ENCODE measurements at places on chromosomes 16 and 17. TPM values are rescaled to one million over a fixed set of nuclear protein-coding genes. Genes with fewer than 3 reads are reported as not detected.

GRCh38 chr17:39699818-39700147 is at the start of gene ERBB2:
TSS of gene ERBB2 (plus strand) at chr17:39700064. CDS start at chr17:39700239, 175 bp downstream.
- DNase-seq, result peak; percentile 89

GRCh38 chr17:17815062-17815406 is 21.8 kb downstream of the SREBF1 start:
- DNase-seq, result no peak

GRCh38 chr16:4298761-4299522 is 16.9 kb upstream of the GLIS2 start:
- DNase-seq, result peak; percentile 99

The DOC2B gene
- 0.16 TPM for total RNA-seq

The ARHGAP23 gene
- total RNA-seq, result 19.4 TPM

The ASGR1 gene
- total RNA-seq, result 0.13 TPM

The CDH11 gene
- total RNA-seq, result 22.1 TPM

DNA sequence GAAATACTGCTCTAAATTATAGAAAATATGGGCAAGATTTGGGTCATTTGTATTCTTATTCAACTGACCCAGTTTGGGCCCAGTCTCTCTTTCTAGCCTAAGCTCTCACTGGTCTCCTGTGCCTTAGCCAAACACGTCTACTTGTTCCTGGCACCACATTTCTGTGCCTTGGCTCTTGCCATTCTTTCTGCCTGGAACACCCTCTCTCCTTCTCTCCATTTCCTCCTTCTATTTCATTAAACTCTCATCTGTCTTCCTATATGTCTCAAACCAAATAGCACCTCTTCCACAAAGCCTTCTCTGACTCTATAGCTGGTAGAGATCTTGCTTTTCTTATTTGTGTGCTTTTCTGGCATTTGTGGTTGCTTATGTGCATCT is 37.7 kb upstream of the NUFIP2 start:
- no peak for DNase-seq

The ZNF469 gene
- total RNA-seq, result 0.82 TPM

DNA sequence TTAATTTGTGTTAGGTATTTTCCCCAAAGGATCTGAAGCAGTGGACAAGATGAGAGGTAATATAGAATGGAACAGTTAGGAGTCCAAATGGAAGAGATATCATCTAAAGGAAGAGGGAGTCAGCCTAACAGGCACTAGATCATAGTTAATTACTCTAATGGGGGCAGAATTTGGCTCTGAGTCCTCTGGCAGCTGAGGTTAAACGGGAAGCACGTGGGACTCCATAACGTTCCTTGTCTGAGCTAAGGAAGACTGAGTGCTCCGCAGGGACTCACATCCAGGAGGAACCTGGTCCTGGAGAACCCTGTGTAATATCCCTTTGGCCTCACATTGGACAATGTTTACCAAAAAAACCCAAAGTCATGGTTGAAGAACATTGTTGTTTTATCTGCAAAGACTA is 46.6 kb upstream of the TEX2 start:
- DNase-seq, result no peak

DNA sequence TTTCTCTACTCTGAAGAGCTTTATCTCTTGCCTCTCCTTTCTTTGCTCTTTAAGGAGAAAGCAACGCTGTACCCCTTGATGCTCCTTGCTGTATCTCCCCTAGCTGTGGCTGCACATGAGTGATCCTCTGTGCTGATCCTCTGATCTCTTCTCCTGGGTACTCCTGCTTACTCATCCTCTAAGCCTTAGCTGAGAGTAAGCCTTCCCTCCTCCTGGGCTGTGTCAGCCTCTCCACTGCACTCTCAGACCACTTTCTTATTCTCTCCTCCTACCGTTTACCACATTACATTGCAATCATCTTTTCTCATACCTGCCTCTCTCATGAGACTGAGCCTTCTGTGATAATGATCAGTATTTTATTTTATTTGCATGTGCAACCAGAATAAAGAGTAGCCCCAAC is 25.1 kb downstream of the SOX9 start:
- peak; percentile 57 for DNase-seq

DNA sequence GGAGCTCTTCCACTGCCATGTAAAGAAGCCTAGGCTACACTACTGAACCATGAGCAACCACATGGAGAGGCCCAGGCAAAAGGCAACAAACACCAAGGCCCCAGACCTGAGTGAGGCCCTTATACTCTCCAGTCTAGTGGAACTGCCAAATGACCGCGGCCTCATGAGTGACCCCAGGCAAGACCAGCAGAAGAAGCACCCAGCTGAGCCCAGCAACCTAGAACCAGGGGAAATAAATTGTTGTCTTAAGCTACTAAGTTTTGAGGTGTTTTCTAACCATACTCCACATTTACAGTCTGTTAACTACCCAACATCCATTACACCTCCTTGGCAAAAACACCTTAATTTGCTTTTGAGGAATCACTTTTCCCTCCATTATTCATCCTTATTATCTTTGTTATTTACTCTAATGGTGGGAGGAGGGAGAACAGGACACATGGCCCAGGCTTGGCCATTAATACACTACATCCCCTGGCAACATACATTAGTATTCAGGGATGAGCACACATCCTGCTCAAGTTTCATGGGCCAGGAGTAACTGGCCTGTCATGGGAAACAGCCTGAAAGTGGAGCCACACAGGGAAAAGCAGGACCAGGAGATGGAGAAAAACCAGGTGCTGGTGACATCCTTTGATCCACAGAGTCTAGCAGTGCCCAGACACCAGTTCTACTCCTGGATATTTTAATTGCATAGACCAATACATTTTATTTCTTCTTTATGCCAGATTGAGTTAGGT is 26.2 kb downstream of the SLC39A11 start:
- peak; percentile 43 for DNase-seq

DNA sequence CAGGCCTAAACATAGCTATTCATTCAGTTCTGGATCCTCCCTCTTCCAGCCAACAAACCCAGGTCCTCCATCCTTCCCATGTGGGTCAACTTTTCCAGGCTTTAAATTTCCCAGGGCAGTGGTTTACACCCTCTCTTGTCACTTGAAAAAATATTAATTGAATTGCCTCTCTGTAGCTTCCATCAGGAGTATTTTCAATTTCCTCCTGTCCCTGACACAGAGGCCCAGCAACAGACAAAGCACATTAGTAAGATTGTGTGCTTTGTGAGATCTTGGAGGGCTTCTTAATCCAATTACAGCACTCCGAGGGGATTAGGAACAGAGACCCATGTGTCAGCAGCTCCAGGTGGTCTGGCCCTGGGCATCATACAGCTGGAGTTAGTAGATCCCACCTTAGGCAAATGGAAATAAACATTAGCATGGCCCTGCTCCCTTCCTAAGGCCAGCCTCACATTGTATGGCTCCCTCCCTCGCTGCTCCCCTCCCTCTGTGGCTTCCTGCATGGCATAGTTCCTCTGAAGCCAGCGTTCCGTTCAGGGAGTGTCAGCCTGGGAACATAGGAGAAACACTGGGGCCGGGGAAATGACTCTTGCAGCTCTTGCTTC is 132.7 kb upstream of the HSBP1 start:
- no peak for DNase-seq

GRCh38 chr16:797120-797420 is 3.5 kb downstream of the GNG13 start:
- DNase-seq, result no peak

- DNase-seq, result no peak
Measured at GRCh38 chr17:147796-148740, 10.7 kb downstream of the SCGB1C2 start.

The TNFRSF17 gene
- total RNA-seq, result not detected

- DNase-seq, result no peak
Measured at GRCh38 chr16:49867796-49868668, 12.1 kb upstream of the ZNF423 start.

- no peak for DNase-seq
Measured at GRCh38 chr17:82938486-82938872, 98.7 kb upstream of the ZNF750 start.

DNA sequence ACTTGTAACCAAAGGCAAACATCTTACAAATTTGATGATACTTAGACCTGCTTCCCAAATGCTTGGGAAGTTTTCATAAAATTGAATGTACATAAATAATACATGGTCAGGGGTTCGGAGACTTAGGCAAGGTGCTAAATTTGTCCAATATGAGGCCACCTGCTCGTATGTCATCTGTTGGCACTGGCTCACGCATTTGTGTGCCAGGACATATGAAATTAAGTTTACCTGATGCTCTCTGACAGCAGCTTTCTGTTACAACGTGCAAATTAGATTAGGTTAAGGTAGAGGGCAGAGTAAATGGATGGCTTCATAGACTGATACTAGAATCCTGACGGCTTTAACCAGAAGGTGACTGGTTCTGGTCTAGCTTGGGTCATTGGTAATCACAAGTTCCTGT is 970.3 kb upstream of the RBFOX1 start:
- DNase-seq, result no peak

- DNase-seq, result no peak
Measured at GRCh38 chr17:64630309-64631223, 31.5 kb downstream of the SMURF2 start.

Measured in MG63 (cell line).